BJ (cell line): ENCODE measurements at places on chromosomes 5 and 9. TPM values are rescaled to one million over a fixed set of nuclear protein-coding genes. Genes with fewer than 3 reads are reported as not detected.

- no peak for DNase-seq
Observed at GRCh38 chr5:178590141-178590923, at the start of gene COL23A1. Gene COL23A1, minus strand, starts transcription at chr5:178590393.

DNA sequence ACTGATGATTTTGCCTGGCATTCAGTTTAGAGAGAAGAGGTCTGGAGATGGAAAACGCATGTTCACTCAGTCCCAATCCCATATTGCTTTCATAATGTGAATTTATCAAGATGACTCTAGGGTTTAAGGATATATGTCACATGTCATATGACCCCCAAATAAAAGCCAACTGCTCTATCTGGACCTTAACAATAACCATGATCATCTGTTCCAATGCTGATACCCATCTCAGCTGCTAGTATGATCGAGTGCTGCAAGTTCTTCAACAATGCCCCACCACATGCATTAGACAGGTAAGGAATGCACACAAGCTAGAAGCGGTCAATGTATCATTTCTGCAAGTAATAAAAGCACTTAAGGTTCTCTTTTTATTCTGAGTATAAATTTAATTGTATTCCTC, 91.8 kb downstream of the OXCT1 start:
- DNase-seq = no peak

ADAMTS16 gene
- 0.04 and 0.05 TPM in 2 replicates for polyA plus RNA-seq

UBAP1 gene
- 65.5 and 67.7 TPM in 2 replicates for polyA plus RNA-seq

ECM2 gene
- polyA plus RNA-seq = 1.9 and 2.9 TPM in 2 replicates

CATSPER3 gene
- polyA plus RNA-seq = 0.38 and 0.43 TPM in 2 replicates
